Prostate gland (tissue), 2 donors: ENCODE measurements at places on chromosomes 3 and 15. TPM values are rescaled to one million over a fixed set of nuclear protein-coding genes. Genes with fewer than 3 reads are reported as not detected.

HHATL gene
- 1.9 TPM for total RNA-seq

TRPM7 gene
- 32.5 TPM for total RNA-seq

DNA sequence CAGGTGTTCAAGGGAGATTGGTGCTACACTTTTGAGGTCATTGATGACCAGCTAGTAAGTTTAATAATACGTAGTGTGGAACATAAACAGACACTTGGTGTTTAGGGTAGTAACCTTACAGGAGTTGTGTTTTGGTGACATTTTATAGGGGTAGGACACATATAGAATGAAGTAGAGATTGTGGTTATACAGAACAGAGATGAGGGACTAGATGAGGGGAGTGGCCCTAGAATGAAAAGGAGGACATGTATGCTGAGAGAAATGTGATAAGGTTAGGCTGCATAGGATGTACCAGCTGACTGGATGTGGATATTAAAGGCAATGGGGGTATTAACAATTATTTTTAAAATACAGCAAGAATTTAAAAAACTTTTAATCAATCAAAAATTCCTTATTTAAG, 8.0 kb downstream of the MBNL1 start:
- H3K4me1 ChIP-seq: no peaks in the 10 kb centered on the region
- no peak for DNase-seq
- no peak overlapping the region for H3K27ac ChIP-seq
- H3K27me3 ChIP-seq: no peaks in the 10 kb centered on the region
- no peak overlapping the region for H3K4me3 ChIP-seq
- H3K36me3 ChIP-seq: no peaks in the 10 kb centered on the region

- no peaks in the 10 kb centered on the region for H3K36me3 ChIP-seq
- DNase-seq: no peak
- H3K27ac ChIP-seq: no peak overlapping the region
- no peaks in the 10 kb centered on the region for H3K4me1 ChIP-seq
These were observed 135.0 kb upstream of the CCNL1 start for GRCh38 chr3:157294953-157295352.

CHRD gene
- total RNA-seq: 2.5 TPM
